NCI-H82 (cell line): ENCODE measurements at places on chromosomes 11 and 22.

DNA sequence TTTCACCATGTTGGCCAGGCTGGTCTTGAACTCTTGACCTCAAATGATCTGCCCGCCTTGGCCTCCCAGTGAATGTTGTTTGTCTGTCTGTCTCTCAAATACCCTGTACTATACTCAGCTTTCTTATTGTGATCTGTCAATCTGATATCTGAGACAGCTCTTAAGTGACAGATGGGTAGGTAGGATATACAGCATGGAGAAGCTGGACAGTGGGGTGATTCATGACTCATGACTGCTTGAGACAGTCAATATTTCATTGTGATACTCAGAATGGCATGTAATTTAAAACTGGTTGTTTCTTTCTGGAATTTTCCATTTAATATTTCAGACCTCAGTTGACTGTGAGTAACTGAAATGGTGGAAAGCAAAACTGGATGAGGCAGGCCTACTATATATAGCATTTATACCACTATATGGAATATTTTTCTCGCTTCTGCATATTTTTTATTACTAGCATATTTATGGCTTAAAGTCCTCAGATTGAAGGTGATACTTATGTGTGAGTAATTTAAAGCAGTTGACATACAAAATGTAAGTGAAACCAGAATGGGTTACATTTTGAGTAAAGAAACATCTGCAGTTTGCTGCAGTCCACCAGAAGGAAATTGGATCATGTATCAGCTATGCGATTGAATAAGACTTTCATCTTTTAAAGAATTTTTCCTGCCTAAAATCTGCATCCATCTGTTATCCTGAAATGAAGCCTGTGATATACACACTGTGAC lies 22.3 kb downstream of the ARHGAP42 start:
- DNase-seq: peak; percentile 73

- no peak for DNase-seq
Observed at GRCh38 chr11:12106501-12106900, 3.9 kb upstream of the MICAL2 start.

- DNase-seq: no peak
Observed at GRCh38 chr11:80297858-80298632, 857.2 kb upstream of the TENM4 start.

DNA sequence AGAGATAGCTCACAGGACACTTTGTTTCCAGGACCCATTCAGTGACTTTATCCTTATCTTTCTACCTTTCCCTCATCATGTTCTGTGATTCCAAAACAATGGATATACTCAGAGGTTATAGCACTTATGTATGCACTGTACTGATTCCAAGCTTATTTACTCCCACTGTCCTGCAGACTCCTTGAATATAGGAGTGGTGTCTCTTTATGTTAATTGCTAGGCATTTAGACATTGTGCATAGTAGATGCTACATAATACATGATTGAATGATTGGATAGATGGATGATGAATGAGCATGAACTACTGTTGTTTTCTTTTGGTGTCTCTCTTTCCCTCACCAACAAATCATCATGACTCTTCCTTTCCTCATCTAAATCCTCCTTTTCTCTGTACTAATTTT lies 279.1 kb upstream of the RAG2 start:
- no peak for DNase-seq

- peak; percentile 17 for DNase-seq
Observed at GRCh38 chr11:121240650-121241303, 51.8 kb upstream of the SC5D start.

GRCh38 chr11:64581057-64581523 lies 9.9 kb upstream of the SLC22A12 start:
- DNase-seq: no peak

- DNase-seq: no peak
Observed at GRCh38 chr11:12017865-12018453, 9.5 kb upstream of the DKK3 start.

- DNase-seq: peak; percentile 5
Observed at GRCh38 chr22:35731321-35731720, 13.6 kb downstream of the APOL5 start.

DNA sequence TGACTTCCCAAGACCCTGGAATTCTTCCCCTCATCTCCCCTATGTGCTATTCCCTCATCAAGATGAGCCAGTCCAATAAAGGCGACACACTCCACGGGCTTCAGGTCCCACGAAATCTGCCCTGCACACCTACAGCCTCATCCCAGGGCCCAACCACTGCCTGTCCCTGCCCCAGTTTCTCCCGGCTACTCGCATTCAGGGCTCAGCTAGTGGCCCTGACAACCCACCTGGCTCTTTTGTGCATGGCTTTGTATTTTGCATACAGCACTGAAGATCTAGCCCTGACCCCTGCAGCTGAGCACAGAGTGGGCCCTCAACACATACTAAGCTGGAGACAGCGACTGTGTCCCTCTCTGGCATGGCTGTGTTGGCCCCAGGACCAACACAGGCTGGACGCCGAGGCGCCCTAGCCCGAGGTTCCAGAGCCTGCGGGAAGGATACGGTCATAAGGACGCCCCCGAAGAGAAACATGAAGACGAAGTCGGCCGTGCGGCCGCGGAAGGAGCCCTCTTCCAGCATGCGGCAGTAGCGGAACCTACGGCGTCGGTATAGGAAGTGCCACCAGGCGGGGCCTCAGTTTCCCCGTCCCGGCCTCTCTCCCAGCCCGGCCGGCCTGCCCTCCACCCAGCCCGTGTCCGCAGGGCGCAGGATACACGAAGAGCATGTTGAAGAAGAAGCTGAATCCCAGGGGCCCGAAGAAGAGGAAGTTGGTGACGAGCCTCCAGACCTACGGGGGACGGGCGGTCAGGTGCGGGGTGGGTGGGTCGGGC lies 710 bp downstream of the DERL3 start:
- DNase-seq: no peak

- peak; percentile 7 for DNase-seq
Observed at GRCh38 chr22:35728639-35729308, 11.1 kb downstream of the APOL5 start.

DNA sequence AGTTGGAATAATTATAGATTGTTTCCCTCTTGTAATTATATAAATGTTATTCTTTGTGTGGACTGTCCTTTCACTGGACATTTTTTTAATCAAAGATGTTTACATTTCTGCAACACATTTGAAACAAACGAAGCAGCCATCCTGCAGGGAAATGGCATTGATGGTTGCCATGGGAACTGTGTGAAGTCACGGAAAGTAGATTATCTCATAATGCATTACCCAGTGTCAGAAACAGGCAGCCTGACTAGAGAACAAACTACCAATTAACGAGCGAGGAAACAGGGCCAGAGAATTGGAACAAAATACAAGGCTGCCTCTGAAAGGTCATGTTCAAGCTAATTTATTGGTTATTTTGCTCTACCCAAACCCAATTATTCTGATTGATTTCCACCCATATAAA lies 96.9 kb upstream of the LARGE1 start:
- DNase-seq: peak; percentile 1

DNA sequence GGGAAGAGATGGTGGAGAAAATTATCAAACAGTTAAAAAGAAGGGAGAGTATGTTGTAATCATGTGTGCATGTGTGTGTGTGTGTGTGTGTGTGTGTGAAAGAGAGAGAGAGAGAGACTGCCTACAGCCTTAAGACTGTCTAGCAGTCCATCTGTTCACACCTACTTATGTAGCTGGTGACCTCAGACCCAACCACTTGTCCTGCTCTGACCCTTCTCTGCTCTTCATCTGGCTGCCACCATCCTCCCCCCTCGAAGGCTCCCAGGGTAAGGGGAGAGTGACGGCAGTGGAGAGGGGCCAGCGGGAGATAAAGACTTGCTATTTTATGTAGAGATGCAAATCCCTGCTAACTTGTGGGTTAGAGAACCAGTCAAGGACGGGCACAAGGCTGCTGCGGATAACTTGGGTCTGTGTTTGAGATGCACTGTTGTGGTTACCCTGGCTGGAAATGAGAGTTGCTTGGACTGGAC lies 24.9 kb upstream of the GRAMD1B start:
- DNase-seq: peak; percentile 92
